ENCODE measurements at places on chromosomes 13 and 19.

DNA sequence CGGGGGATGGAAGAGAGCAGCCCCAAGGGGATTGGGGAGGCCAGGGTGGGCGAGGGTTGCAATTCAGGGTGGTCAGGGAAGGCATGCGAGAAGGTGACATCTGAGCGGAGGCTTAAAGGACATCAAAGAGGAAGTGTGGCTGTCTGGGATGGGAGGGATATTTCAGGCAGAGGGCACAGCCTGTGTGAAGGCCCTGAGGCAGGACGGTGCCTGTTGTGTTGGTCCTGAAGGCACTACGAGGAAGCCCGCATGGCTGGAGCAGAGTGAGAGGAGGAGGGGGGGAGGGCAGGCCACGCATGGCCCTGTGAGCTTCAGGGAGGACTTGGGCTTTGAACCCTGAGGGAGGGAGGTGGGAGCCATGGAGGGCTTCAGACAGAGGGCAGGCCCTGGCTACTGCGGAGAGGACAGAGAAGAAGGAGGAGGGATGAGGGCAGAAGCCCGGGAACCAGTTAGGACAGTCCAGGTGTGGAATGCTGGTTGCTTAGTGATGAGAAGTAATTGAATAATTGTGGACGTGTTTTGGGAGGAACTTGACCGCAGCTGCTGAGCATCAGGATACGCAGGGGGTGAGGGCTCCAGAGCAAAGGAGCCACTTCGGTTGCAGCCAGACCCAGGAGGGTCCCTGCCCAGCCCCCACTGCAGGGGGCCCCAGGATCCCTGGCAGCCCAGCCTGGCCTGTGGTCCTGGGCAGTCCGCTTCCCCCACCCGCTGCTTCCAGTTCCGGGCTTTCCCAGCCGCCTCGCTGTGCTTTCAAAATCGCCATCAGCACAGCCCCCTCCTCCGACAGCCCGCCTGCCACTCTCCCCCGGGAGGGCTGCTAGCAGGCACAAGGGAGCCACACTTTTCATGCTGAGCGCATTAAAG lies 6.2 kb downstream of the TLE6 start:
- peak; percentile 28 for DNase-seq

GRCh38 chr19:46634045-46634655 lies 1.9 kb downstream of the GNG8 start:
- peak; percentile 96 for DNase-seq

- DNase-seq: no peak
Observed at GRCh38 chr19:17243830-17244617, 1.7 kb downstream of the NR2F6 start.

- no peak for DNase-seq
Observed at GRCh38 chr13:44120849-44121755, 241.4 kb downstream of the LACC1 start.

DNA sequence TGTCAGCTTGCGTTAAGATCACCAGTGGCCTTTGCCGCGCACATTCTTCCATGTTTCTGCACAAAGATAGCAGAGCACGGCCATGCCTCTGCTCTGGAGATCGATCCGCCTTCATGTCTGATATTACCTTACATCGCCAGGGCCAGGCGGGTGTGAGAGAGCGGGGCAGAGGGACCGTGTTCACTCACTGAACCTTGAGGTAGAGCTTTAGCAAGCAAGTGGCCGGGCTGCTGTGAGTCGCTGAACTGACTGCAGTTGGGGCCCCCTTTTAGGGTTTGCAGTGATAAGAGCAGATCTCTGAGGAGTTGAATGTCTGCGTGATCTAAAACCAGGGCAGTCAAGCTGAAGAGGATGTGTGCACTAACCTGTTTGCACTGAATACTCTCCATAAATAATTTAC lies 275.4 kb upstream of the OBI1 start:
- DNase-seq: no peak

DNA sequence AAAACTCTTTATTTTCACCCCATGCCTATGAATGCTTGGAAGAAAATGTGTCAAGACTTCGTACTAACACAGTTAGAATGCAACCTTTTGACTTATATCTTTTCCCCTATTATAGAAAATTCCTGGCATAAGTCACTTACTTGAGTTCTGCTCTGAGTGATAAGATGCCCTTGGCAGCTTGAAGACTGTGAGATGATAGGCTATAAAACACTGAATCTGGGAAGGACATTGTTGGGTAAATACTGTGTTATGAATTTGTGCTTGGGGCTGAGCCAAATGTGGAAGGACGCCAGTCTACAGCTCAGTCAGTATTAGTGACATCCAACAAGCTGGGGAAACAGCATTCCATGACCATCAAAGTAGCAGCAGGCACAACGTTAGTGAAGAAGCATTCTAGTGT lies 368.0 kb upstream of the SGCG start:
- no peak for DNase-seq

DNA sequence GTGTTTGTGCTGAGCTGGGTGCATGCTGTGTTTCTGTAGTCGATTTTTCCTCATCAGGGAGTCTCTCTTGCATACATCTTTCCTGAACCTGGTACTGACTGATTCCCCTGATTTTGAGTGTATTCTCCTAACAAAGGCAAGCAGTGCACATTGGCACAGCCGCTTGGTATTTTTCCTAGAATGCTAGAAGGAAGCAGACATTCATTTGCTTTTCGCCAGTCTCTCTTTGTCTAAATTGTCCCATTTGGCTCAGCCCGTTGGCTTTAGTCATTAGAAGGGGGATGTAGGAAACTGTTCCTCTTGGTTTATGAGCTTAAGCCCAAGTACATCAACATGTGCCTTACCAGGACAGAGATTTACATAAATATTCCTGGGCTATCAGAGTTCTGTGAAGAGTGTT lies 266.1 kb upstream of the TMTC4 start:
- no peak for DNase-seq

GRCh38 chr19:38425810-38426466 lies at the start of gene RASGRP4:
Gene RASGRP4, minus strand, starts transcription at chr19:38426219. Its CDS starts 128 bp downstream, at chr19:38426091.
- DNase-seq: peak; percentile 32

- peak; percentile 84 for DNase-seq
Observed at GRCh38 chr13:30371649-30372265, 50.5 kb upstream of the UBE2L5 start.

DNA sequence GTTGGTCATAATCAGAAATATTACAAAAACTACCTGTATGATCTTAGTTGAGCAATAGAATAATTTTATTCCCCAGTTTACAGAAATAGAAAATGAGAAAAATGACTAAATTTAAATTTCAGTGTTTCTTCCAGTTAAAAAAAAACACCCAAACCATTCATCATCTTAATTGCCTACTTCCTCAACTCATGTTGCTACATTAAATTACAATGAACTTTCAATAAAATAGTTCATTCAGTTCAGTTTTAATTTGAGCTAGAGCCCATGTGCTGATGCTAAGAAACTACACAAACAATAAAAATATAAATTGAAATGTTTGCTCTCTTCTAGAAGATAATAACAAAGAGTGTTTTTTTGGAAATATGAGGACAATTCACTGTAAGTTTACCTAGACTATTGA lies 820.4 kb downstream of the SLITRK6 start:
- DNase-seq: no peak

GRCh38 chr19:45847663-45848062 lies 15.3 kb downstream of the SYMPK start:
- no peak for DNase-seq

DNA sequence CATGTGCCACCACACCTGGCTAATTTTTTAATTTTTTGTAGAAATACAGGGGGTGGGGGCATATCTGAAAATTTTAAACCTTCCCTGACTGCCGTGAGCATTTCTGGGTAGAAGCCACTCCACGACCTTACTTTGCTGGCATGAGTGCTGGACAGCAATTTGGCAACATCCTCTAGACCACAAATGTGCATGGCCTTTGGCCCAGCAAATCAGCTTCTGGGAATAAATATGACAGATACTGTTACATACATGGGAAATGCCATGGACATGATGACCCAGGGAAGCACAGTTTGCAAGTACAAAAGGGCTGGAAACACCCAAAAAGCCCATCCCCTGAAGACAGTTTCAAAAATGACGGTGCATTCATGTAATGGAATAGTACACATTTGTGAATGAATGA lies 3.2 kb upstream of the PVR start:
- DNase-seq: no peak

DNA sequence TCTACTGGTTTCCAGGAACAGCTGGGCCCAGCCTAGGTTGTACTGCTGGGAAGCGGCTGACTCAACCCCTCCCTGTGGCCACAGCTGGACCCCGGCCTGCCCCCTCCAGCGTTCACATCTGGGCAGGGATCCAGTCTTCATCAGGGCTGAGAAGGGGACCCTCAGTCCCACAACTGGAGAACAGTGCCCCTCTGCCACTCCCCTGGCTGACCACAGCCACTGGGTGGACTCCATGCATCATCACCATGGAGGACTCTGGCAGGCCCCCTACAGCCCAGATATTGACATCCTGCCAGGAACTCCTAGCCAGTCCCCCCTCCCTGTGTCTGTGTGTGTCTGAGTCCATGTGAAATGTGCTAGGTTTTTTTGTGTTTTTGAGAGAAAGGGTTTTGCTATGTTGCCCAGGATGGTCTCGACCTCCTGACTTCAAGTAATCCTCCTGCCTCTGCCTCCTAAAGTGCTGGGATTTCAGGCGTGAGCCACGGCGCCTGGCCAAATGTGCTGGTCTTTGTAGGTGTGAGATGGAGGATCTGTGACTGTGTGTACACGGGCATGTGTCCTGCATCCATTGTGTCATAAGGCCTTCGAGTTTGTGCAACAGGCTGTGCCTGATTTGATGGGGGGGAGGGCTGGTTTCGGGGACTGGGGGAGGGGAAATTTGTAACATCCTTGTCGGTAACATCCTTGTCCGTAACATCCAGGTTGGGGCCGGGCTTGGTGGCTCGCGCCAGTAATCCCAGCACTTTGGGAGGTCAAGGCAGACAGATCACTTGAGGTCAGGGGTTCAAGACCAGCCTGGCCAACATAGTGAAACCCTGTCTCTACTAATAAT lies 4.0 kb upstream of the HOOK2 start:
- DNase-seq: no peak
